CD4-positive, alpha-beta T cell treated with Interleukin-6 for 4 hours (primary cell): ENCODE measurements at places on chromosomes 12 and 14.
A peak's percentile ranks its signal among the peaks of the same experiment; 100 is the strongest.

- no peak for DNase-seq
Measured at GRCh38 chr12:94099632-94100031, 48.7 kb upstream of the PLXNC1 start.

DNA sequence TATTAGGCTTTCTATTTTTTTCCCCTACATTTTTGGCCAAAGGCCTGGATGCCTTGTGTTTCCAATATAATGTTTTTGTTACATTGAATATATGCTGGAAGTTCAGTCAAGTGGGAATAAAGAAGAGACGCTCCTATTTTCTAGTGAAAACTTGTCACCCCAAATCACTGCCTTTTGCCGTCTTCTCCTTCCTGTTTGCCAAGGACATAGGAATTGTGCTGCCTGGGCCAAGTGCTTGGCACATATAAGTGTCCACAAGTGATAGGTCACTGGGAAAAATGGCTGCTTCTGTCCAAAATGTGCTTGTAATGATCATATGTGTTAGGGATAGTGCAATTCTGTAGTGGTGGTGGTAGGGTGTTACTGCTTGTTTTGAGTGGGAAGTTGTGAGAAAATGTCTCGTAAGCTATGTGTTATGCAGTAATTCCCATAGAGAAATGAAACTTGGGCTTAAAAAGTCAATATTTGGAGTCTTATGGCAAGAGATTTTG, 11.6 kb upstream of the KCNJ8 start:
- DNase-seq: no peak

DNA sequence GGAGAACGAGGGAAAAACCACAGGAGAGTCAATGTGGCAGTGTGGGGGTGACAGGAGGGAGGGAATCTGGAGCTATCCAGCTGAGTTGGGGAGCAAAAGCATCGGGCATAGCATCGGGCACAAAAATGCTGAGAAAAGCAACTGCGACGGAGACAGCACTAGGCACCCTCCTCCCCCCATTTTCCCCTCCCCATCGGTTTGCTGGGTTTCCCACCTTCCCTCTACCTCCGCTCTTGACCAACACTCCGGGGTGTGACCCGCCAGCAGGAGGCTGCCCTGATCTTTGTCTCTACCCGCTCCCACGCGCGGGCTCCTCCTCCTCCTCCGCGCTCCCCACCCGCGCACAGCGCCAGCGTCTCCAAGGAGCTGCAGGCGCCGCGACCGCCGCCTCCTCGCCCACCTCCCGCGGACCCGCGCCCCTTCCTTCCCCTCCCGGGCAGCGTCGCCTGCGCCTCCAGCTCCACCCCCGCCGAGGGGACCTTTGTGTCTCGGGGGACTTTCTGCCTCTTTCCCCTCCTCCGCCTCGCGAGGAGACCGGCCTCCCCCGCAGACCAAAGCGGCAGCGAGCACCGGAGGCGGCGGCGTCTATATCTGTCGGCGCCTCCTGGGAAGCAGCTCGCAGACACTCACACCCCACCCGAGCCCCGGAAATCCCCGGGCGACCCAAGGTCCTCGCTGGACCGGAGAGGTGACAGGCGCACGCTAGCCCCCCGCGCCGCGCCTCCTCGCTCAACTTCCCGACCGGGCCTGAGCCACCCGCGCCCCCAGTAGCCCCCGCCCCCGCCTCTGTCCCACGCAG, 920 bp downstream of the CDK17 start:
- DNase-seq: peak; percentile 75

GRCh38 chr14:96364962-96365361, 1.6 kb downstream of the GSKIP start:
- DNase-seq: no peak

DNA sequence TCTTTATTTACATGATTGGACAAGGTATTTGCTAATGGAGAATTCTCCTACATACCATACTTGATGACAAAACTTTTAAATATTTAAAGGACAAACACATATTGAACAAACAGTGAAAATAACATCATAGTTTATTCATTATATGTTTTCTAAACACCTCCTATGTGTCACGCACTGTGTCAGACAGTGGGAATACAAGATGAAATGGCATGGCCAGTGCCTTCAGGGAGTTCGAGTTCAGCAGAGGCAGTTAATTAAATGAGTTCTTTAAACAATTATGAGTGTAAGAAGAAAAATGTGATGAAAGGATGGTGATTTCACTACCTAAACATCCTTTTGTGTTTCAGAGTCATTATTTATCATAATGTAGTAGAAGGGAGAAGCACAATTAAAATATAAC, 159.8 kb downstream of the KCNH5 start:
- DNase-seq: no peak

- no peak for DNase-seq
Measured at GRCh38 chr14:22613106-22613695, 15.1 kb downstream of the ABHD4 start.

- peak; percentile 26 for DNase-seq
Measured at GRCh38 chr12:64631197-64631596, 20.9 kb downstream of the RASSF3 start.

DNA sequence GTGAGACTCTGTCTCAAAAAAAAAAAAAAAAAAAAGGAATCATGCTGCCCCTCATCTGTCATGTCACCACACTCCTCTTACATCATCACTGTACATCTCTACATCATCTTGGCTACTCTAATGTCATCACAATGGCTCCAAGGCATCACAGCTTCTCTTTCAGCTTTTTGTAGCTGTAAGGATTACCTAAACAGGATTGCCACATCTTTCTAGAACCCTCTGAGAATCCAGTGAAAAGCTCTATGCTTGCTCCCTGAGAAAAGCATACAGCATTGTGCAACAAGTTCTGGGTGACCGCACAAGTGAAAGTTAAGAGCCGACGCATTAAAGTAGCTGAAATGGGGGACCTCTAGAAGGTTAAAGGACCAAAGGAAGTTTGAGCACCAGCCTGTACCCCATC, 272.5 kb downstream of the C12orf50 start:
- no peak for DNase-seq
